ENCODE measurements at places on chromosomes 7 and 10. TPM values are rescaled to one million over a fixed set of nuclear protein-coding genes. Genes with fewer than 3 reads are reported as not detected.

HOXA2 gene
- polyA plus RNA-seq: not detected

DNA sequence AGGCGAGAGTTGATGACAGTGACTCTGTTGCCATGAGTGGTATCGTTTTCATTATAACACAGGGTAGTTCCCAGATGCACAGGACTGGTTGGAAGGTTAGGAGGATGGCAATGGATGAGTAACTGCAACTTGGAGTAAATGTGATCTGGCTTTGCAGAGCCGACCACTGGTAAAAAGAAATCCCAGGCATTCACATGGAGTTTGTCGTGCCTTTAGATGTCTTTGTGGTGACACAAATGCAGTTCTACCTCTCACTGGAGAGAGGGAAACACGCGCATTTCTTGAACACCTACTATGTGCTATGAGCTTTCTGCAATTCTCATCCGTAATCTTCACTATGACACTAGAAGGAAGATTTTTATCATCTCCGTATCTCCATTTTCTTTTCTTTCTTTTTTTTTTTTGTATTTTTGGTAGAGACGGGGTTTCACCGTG lies 1.7 kb upstream of the MNX1 start:
- DNase-seq: no peak

- DNase-seq: no peak
These were observed 132.6 kb downstream of the FRMD4A start for GRCh38 chr10:14198078-14198477.

DNA sequence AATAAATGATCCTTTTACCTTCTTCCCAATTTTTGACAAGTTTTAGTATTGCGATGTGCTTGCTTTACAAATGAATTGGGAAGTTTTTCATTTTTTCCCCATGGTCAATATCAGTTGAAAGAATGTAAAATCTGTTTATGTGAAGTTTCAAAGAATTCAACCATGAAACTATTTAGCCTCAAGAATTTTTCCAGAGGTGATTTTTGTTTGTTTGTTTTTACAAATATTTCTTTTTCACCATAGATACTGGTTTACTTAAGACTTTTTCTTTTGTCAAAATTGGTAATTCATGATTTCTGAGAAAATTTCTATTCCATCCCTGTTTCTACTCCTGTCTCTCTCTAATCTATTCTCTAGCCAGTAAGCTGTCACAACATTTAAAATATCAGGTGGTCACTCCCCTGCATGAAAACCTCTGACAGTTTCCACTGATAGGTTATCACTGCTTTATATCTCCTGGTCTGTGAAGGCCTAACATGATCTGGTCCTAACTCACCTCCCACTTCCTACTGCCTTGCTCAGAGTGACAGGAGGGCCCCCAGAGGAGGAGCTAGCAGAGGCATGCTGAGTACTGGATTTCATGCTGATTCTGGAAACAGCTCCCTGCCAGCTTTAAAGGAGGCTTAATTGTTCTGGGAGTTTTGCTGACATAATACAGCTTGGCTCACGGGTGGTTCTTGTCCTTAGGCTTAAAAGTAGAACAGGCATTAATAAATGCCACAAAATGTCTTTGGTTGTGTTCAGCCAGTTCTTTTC lies 7.6 kb upstream of the ARMS2 start:
- no peak for DNase-seq

DNA sequence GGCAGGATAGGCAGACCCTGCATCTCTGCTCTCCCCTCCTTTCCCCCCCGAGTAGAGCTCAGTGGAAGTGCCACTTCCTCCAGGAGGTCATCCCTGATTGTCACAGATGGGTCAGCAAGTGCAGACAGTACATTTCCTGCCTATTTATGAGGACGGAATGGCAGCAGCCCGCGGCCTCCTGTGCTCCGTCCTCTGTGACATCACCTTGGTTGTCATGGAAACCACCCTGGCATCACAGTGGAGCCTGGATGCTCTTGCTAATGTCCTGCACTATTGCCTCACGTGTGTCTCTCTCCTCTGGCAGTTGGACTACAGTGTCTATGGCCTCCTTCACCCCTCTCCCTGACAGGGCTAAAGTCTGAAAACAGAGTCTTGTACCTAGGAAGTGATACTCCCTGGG lies 148.6 kb downstream of the SH3PXD2A start:
- DNase-seq: no peak

ZNF783 gene
- 8.0 TPM for polyA plus RNA-seq

GRCh38 chr7:135825406-135825805 lies 76.8 kb upstream of the FAM180A start:
- DNase-seq: no peak

ITIH5 gene
- not detected for polyA plus RNA-seq

DNA sequence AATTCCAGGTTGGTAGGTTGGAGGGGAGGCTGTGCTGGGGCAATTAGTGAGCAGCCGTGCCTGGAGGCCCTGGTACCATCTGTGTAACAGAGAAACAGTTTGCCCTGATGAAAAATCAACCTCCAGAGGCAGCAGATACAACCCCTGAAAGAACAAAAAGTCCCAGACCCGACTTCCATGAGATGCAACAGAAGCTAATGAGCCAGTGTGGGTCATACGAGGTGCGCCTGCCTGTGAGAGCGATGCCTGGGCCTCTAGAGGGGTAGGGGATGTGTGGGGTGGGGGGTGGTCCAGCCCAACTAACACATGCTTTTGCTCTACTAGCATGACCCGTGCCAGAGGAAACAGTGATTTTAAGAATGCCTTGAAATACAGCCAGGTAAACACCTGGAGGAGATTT lies 39.3 kb downstream of the CELF2 start:
- DNase-seq: no peak

GRCh38 chr10:101120884-101121653 lies 10.0 kb upstream of the TLX1 start:
- peak; percentile 54 for DNase-seq

LRRC18 gene
- polyA plus RNA-seq: not detected

DNA sequence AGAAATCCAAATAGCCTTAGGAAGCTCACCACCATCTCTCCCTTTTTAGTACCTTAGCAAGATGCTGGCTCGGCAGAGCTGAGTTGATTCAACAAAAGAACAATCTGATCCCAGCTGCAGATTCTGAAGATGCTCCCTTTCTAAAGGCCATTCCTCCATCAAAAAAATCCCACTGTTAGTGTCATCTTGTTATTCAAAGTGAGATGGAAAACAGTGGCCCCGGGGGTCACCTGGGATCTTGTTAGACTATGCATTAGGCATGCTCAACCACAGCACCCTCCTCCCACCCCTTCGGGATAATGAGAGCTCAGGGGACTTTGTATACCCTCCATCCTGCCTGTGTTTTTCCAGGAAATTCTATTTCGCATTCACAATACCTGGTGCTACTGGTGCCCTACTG lies 2.4 kb downstream of the NCAPG2 start:
- no peak for DNase-seq

DNA sequence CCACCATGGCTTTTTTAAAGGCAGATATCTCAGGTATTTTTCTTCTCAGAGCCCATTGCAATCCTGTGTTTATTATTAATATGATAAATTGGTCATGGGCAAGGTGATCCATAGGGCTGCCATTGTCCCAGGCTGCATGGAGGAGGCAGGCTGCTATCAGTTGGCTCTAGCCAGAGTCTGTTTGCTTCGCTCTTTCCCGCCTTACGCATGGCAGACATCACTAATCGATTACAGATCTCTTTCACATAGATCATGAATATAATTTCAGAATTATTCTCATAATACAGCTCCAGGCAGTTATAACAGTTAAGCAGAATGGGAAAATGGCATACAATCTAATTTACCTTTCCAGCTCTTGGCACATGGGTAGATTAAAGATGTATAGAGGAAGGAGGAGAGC lies 30.4 kb upstream of the HABP2 start:
- no peak for DNase-seq

SUGCT gene
- 0.80 TPM for polyA plus RNA-seq

CTNNA3 gene
- not detected for polyA plus RNA-seq

FAM221A gene
- polyA plus RNA-seq: 4.2 TPM

- DNase-seq: no peak
These were observed 10.4 kb downstream of the CUL2 start for GRCh38 chr10:35079763-35080162.

- no peak for DNase-seq
These were observed 37.3 kb downstream of the DNAH11 start for GRCh38 chr7:21580073-21580521.

ZNF487 gene
- 7.7 TPM for polyA plus RNA-seq

KNDC1 gene
- polyA plus RNA-seq: 0.09 TPM

LRMDA gene
- not detected for polyA plus RNA-seq

- DNase-seq: no peak
These were observed 39.0 kb downstream of the ZMIZ1 start for GRCh38 chr10:79107736-79108264.

DNA sequence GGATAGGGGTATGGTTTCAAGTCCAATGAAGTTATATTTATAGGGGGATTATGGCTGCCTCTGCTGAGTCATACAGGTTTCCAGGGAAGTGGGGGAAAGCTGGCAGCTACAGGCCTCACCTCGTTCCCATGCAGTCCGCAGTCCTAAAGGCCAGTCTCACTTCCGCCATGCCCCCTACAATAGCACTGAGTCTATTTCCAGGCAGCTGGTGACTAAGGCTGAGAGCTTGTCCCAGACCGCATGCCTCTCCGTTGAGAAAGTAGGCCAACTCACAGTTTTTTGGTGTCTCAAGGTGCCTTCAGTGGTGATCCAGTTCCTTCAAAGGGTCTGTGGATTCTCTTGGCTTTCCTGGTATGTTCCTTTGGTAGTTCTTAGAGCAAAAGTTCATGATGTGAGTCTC lies 203.9 kb upstream of the GLI3 start:
- no peak for DNase-seq

- no peak for DNase-seq
These were observed 19.4 kb upstream of the SH3PXD2A start for GRCh38 chr10:103874730-103875129.

GRCh38 chr7:22728401-22729029 lies 1.5 kb downstream of the IL6 start:
- DNase-seq: peak; percentile 14

GRCh38 chr7:156318426-156318825 lies 322.1 kb upstream of the RNF32 start:
- DNase-seq: no peak

MDFIC gene
- polyA plus RNA-seq: 194 TPM

AKR1D1 gene
- not detected for polyA plus RNA-seq

DNA sequence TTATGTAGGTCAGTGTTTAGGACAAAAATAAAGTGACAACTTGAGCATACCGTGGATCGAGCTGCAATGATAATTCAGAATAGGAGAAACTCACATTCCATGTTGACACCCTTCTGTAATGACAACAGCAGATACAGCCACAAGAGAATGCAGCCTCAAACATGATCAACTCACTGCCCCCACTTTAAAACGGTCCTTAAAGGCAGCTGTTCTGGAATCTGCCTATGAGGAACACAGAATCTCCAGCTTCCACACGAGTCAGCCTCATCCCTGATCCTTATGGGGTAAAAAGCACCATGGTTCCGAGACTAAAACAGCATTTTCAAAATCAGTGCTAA lies 32.5 kb upstream of the DAGLB start:
- no peak for DNase-seq

- no peak for DNase-seq
These were observed 3.3 kb downstream of the MYOF start for GRCh38 chr10:93478873-93479272.

- DNase-seq: no peak
These were observed 37.8 kb upstream of the FZD1 start for GRCh38 chr7:91226411-91226810.

DPYSL4 gene
- 0.21 TPM for polyA plus RNA-seq

RHOBTB1 gene
- not detected for polyA plus RNA-seq

TLX1 gene
- polyA plus RNA-seq: not detected

ATG9B gene
- polyA plus RNA-seq: 36.6 TPM

CPXM2 gene
- not detected for polyA plus RNA-seq

All from CD4-positive, alpha-beta memory T cell (primary cell).